Activated CD4-positive, alpha-beta T cell treated with anti-CD3 and anti-CD28 coated beads for 24 hours (primary cell): ENCODE measurements at places on chromosomes 2 and 18.

- no peak for DNase-seq
Observed at GRCh38 chr2:116820986-116821385, 993.5 kb upstream of the DDX18 start.

DNA sequence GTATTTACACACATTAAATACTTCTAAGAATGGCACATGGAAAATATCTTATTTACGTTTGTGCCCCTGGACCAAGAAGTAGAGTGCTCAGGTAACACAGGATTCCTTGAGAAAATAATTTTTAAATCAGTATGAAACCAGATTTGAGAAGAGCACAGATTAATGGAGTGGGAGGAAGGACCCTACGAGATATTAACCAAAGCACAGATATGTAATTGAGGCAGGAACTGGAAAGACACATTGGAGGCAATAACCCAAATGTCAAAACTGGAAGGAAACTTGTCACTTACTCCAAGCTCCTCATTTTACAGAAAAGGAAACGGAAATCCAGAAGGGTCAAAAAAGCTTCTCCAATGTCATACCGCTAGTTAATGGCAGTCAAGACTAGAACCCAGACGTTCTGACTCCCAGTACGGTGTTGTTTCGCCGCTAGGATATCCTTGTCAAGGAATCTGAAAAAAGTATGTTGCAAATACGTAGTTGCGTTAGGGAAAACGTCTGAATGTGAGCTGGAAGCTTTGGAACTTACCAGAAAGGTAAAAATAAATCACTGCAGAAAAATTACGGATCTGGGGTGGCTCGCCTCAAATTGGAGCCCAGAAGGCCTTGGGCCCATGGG is 634 bp downstream of the MTIF2 start:
- no peak for DNase-seq

DNA sequence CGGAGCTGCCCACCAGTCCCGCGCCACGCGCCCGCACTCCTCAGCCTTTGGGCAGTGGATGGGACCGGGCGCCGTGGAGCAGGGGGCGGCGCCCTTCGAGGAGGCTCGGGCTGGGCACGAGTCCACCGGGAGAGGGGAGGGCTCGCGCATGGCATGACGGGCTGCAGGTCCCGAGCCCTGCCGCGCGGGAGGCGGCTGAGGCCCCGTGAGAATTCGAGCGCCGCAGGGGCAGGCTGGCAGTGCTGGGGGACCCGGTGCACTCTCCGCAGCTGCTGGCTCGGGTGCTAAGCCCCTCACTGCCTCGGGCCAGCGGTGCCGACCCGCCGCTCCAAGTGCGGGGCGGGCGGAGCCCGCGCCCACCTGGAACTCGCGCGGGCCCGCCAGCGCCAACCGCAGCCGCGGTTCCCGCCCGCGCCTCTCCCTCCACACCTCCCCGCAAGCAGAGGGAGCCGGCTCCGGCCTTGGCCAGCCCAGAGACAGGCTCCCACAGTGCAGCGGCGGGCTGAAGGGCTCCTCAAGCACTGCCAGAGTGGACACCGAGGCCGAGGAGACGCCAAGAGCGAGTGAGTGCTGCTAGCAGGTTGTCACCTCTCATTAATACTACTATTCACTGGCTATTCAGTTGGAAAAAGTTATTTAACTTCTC is 3.6 kb upstream of the TTC21B start:
- no peak for DNase-seq

- no peak for DNase-seq
Observed at GRCh38 chr2:240762971-240763370, 57.0 kb downstream of the KIF1A start.

GRCh38 chr2:42124011-42124785 is 45.0 kb upstream of the EML4 start:
- DNase-seq = no peak

- peak; percentile 60 for DNase-seq
Observed at GRCh38 chr2:239035361-239035814, 187.5 kb downstream of the TWIST2 start.

DNA sequence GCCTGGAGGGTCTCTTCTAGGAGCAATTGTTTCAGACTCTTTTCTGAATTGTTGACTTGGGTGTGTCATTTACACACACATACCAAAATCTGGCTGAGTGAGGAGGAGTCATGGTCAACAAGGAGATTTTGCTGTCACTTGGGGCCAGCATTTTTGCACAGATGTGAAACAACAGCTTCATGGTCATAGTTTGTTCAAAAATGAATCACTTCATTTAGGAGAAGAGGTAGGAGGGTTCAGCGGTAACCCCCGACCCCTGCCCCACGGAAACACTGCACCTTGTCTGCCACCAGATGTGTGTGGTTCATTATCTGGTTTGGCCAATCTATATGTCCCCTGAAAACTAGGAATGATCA is 42.2 kb downstream of the LBH start:
- DNase-seq = no peak

DNA sequence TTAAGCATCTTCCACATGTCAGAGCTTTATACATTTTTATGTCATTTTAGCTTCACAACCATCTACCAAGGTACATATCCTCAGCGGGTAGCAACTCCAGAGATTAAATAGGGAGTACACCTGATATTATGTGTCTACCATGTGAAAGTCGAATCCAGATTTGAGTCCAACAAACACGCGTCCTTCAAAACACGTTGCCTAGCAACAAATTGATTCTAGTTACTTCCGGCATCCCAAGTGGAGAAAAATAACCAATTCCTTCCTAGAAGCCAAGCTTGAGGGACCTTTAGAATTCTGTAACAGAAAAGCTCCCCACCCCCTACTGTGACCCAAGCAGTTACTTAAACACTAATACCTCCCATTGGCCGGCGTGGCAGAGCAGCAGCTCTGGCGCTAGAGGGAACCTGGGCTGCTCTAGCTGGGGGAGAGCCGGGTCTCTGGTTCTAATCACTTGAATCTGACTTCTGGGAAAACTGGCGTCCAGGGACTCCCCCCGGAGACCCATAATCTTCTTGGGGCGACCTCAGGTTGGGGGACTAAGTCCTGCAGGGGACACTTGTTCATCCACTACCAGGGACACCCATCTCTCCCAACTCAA is at the start of gene ERICH2:
ERICH2 (plus strand) TSS at position 371 of the 598 bp plus-strand sequence. CDS start 304 bp downstream, outside the sequence.
- no peak for DNase-seq

DNA sequence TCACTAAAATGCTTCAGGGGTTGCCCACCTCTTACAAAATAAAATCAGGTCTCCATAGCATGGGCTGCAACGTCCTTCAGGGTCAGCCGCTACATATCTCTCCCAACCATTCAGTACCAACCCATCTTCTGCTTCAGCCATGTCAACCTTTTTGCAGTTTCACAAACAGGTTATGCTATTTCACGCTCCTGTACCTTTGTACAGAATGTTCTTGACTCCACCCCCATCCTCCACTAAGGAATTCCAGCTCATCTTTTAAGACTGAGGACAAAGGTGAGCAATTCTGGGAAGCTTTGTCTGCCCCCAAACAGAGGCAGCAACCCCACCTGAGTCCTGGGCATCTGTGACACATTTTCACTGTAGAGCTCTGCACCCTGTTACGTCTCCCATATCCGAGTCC is 8.8 kb upstream of the EVA1A start:
- DNase-seq = no peak

DNA sequence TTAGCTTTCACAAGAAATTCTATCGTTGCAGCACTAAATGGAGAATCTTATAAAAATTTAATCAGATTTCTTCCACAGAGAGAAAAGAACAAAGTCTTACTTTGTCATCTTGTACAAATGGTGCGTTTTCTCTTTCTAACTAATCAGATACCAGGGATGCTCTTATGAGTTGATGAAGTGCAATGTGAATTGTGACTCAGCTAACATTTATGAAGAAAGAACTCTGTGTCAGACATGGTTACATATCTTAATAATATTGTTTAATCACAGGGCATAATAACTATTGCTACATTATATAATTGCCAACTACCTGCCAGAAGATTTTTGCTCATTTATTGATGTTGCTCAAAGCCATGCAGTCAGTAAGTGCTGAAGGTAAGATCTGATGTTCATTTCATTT is 465.0 kb downstream of the CCDC85A start:
- DNase-seq = no peak

GRCh38 chr2:39216346-39217191 is 27.2 kb downstream of the CDKL4 start:
- DNase-seq = peak; percentile 30

GRCh38 chr18:30908381-30908780 is 134.2 kb downstream of the DSC3 start:
- no peak for DNase-seq

DNA sequence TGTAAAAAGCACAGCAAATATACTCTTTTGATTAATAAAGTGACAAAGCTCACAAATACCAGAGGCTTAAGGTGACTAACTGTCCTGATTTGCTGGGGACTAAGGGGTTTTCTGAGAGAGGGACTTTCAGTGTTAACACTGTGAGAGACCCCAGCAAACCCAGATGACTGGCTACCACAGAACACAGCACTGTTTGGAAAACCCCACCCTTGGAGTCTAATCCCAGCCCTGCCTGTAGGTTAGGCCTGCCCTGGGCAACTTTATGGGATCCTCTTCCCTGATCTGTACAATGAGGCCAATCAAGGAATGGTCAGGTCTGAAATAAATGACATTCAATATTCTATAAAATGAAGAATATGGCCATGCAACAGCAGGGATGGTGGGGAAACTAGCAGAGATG is 30.5 kb upstream of the CTAGE1 start:
- no peak for DNase-seq

DNA sequence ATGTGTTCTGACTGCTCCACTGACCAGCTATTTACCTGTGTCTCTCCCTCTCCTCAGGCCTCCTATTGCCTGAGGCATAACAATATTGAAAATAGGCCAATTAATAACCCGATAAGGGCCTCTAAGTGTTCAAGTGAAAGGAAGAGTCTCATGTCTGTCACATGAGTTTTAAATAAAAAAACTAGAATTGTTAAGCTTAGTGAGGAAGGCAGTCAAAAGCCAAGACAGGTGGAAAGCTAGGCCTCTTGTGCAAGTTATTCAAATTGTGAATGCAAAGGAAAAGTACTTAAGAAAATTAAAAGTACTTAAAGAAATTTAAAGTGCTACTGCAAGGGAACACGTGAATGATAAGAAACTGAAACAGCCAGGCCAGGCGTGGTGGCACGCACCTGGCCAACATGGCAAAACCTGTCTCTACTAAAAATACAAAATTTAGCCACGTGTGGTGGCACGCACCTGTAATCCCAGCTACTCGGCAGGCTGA is 44.9 kb upstream of the TAF4B start:
- no peak for DNase-seq

- no peak for DNase-seq
Observed at GRCh38 chr2:150469706-150470274, 17.7 kb downstream of the RND3 start.

- DNase-seq = no peak
Observed at GRCh38 chr2:23803264-23803964, 123.5 kb downstream of the ATAD2B start.

DNA sequence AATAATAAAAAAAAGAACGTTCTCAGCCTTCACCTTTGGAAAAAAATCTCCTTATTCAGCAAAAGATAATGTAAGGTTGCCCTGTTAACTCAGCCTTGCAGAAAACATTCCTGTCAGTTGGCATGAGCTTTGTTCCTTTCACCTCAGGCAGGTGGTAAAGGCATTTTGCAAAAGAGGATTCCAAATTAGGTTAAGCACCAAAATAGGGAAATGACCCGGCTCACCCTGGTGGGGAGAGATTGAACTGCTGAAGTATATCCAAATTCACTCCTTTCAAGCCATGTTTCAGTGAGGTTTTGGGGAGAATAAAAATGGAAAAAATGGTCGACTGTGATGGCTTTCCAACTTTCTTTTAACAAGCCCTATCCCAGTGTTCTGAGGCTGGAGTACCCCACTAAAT is 1988.8 kb upstream of the PIK3C3 start:
- DNase-seq = no peak

DNA sequence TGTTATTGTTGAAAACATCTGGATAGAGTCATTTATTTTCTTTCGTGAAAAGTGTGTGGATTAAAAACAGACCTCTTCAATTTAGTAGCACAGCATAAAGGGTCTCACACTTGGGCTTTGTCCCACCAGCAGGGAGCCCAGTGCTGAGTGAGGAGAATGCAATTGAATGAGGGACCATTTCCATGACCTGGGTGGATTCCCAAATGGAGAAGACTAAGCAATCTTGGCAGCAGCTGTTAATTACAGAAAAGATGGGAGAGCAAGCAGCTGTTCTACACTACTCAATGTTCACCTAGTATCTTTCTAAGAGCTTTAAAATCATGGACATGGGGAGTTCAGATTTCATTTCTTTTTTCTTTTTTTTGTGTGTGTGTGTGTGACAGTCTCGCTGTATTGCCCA is 121.8 kb upstream of the FN1 start:
- DNase-seq = no peak

GRCh38 chr2:120236791-120237190 is 13.6 kb upstream of the TMEM185B start:
- no peak for DNase-seq

GRCh38 chr18:45671321-45671720 is 52.7 kb upstream of the SLC14A1 start:
- DNase-seq = no peak

- peak; percentile 46 for DNase-seq
Observed at GRCh38 chr2:68251187-68251854, 1.0 kb downstream of the PPP3R1 start.

GRCh38 chr2:63578767-63579166 is 9.5 kb downstream of the WDPCP start:
- DNase-seq = no peak

DNA sequence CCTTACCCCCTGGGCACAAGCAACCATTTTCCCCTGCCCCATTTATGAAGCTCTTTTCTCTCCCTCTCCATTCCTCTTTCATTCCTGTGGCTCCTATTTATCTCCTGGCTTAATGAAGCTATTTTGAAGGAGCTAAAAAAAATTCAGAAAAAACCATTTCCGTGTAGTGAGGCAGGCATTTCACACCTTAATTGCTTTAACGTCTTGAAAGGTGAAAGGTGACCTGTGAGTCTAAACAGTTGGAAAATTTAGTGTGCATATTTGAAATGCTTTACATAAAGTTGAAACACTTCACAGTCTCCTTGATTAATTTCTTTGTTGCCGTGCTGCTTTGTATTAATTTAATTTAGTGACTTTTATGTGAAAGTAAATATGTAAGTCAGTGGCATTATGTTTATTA is 83.6 kb downstream of the LTBP1 start:
- DNase-seq = no peak

- DNase-seq = no peak
Observed at GRCh38 chr2:184692141-184692734, 93.9 kb downstream of the ZNF804A start.

- DNase-seq = no peak
Observed at GRCh38 chr2:32168513-32168912, 2.8 kb downstream of the SLC30A6 start.

DNA sequence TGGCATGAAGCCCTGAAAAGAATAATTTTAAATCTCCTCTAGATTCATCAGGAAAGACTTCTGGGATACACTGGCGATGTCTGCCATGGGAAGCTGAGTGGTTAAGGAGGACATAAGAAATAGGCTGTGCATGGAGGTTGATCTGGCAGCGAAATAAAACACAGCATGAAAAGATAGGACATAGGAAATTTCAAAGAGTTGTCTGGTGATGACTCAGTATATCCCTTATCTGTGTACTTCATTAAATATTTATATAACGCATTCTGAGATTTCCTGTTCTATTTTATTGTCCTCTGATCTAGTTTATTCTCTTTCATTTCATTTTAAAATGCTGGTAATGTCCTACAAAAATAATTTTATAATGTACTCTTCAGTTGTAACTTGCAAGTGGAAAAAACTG is 1337.3 kb upstream of the DDX18 start:
- DNase-seq = no peak

GRCh38 chr2:18548621-18549020 is 11.8 kb downstream of the RDH14 start:
- no peak for DNase-seq

- DNase-seq = no peak
Observed at GRCh38 chr2:28855193-28855592, 14.9 kb downstream of the TRMT61B start.
